Endothelial cell of umbilical vein (primary cell): ENCODE measurements at places on chromosomes 12 and 14. TPM values are rescaled to one million over a fixed set of nuclear protein-coding genes. Genes with fewer than 3 reads are reported as not detected.

DNA sequence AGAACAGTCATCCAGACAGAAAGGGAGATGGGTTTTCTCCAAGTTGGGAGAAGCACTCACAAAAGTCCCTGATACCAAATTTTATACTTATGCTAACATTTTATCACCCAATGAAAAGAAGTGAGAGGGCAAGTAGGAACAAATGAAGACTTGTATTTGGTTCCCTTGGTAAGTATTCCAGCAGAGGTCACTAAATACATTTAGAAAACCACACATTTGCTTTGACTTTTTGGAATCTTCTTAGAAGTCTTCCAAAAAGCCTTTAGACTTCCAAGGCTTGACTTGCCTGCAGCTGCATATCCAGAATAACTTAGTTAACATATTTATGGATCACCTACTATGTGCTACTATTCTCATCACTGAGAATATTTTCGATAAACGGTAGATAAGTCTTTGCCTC is 3.1 kb upstream of the GYS2 start:
- DNase-seq: peak; percentile 42

Gene PROX2
- not detected in 2 replicates for total RNA-seq

Gene LETMD1
- 33.8 and 38.9 TPM in 2 replicates for total RNA-seq

GRCh38 chr12:128450810-128451209 is 183.8 kb downstream of the TMEM132C start:
- no peak for DNase-seq

DNA sequence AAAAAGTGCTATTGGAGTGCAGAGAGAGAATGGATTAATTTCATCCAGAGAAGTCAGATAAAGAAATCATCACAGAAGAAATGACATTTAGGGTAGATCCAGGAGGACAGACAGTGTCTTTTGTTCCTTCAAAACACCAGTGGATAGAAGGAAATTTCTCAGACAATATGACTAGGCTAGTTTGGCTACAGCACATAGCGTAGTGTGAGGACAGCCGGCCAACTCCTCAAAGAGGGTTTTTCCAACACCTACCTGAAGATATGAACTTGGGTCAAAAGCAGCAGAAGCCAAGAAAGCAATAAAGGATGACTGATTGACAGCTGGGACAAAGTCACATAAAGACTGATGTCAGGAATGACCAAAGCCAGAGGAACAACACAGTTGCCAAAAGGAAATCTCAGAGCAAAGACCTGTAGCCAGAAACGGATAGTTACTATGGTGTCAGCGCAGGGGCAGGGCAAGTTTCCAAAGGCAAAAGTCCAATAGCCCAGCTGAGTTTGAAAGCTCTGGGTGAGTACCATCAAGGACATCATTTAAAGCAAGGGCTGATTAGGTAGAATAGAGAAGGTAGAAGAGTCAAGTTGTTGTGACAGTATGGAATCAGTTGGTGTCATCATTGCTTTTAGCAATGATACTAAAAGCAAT is 58.7 kb upstream of the PDE3A start:
- no peak for DNase-seq

GRCh38 chr14:37147310-37147880 is 25.0 kb downstream of the SLC25A21 start:
- no peak for DNase-seq

Gene MMP14
- total RNA-seq: 603 and 615 TPM in 2 replicates

Gene MYO1H
- not detected in 2 replicates for total RNA-seq
